ENCODE measurements at places on chromosomes 16 and 17.

DNA sequence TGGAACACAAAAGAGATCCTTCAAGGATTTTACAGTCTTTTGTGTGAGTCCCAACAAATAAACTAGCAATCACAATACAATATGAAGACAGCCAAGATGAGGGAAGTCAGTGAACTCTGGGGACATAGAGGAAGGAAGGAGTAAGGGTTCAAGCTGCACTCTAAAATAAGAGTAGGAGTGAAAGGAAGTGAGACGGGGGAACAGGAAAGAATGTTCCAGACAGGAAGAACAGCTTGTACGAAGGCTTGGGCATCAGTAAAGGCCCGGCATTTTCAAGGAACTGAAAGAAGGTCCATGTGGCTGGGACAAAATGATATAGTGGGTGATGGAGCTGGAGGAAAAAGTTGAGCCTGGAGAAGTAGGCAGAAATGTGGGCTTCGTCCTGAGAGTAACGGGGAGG lies 4.5 kb downstream of the CCL17 start:
- no peak for DNase-seq

DNA sequence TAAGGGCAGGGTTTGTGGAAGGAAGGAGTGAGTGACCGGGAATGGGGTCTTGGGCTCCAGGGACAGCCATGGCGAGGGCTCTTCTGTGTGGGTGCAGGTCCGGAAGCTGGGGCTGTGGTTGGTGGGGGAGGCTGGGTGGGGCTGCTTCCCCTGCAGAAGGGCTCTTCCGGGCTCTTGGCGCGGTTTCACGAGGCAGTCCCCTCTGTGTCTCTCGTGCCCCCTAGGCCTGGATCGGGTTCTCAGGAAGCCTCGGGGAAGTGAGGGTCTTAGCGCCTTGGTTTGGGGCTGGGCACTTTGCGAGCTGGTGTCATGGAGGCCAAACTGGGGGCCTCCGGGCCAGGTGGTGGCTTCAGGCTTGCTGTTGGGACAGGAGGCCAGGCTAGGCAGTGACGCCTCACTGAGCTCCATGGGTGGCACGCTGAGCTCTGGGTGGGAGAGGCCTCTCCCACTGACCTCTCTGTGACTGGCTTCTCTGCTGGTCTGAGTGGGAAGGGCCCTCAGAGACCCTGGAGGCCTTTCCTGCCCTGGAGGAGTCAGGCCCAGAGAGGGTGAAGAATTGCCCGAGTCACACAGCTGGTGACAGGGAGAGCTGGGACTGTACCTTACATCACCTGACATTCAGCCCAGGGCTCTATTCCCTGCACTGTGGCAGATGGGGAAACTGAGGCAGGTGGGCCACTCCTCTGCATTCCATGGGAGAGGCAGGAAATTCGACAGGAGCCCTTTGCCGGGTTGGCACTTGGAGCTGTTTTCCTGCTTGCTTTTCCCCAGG lies 8.2 kb downstream of the ADCY7 start:
- no peak for DNase-seq

DNA sequence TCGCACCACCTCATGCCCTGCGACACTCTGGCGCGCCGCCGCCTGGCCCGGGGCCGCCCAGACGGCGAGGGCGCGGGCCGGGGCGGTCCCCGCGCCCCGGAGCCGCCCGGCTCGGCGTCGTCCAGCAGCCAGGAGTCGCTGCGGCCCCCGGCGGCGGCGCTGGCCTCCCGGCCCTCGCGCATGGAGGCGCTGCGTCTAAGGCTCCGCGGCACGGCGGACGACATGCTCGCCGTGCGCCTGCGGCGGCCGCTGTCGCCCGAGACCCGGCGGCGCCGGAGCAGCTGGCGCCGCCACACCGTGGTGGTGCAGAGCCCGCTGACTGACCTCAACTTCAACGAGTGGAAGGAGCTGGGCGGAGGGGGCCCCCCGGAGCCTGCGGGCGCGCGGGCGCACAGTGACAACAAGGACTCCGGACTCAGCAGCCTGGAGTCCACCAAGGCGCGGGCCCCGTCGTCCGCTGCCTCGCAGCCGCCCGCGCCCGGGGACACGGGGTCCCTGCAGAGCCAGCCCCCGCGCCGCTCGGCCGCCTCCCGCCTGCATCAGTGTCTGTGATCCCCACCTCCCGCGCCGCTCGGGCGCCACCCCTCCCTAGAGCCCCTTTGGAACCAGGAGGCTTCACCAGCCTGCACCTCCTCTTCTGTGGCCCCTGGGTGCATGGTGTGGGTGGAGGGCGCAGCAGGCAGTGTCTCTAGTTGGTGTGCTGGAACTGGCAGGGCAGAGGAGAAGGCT lies 82.3 kb downstream of the ARHGAP23 start:
- no peak for DNase-seq

- no peak for DNase-seq
Observed at GRCh38 chr16:19135896-19136438, 22.2 kb downstream of the ITPRIPL2 start.

GRCh38 chr16:27109666-27110523 lies 43.2 kb downstream of the C16orf82 start:
- no peak for DNase-seq

DNA sequence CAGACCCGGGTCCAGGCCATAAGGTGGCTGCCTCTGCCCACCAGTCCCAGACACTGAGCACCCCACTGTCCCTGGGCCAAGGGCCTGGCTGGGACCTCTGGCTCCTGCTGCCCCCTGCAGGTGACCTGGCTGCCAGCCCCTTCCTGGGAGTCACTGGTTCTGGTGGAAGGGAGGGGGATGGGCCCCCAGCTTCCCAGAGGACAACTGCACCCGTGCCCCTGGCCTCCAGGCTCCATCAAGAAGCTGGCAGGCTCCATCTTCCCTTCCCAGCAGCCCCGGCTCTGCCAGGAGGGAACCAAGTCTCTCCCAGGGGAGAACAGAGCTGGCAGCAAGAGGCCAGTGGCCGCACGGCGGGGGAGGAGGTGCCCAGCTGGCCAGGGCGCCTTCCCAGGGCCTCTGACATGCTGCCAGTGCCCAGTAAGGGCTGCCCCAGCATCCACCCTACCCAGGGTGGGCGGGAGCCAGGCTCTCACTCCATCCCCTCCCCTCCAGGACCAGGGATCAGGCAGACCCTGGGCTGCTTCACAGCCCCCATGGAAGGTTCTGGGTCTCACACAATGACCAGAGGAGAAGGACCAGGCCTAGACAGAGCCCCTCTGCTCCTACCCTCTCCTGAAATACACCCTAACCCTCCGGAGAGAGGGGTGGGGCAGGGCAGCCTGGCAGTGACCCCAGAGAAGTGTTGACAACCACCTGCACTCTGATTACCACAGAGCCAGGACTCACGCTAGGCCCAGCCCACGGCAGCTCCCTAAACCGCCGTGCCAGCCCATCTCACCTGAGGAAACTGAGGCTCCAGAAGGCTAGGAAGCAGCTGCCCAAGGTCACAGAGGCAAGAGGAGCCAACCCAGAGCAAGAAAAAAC lies 3.6 kb downstream of the CLUH start:
- no peak for DNase-seq

DNA sequence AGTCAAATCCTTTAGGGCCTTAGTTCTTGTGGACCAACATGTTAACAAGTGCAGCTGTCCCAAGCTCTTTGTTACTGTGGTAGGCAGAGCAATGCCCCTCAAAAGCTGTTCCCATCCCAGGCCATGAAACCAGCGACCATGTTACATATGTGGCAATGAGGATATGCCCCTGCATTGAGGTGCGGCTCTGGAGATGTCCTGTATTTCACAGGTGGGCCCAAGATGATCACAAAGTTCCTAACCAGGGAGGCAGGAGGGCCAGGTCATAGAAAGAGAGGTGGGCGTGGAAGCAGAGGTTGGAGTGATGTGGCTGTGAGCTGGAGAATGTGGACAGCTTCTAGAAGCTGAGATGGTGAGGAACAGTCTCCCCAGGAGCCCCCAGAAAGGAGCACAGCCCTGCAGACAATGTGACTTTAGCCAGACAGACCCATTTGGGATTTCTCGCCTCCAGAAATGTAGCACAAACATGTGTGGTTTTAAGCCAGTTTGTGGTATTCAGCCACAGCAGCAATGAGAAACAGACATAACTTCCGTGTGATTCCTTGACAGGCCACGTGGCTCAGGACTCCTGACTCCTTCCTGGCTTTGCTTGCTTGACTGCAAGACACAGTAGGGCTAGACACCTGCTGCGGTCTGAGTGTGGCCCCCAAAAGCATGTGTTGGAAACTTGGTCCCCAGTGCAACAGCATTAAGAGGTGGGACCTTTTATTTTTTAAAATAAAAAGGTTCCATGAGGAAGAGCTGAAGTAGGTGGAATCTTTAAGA lies 778.3 kb downstream of the KCNJ18 start:
- DNase-seq: no peak

DNA sequence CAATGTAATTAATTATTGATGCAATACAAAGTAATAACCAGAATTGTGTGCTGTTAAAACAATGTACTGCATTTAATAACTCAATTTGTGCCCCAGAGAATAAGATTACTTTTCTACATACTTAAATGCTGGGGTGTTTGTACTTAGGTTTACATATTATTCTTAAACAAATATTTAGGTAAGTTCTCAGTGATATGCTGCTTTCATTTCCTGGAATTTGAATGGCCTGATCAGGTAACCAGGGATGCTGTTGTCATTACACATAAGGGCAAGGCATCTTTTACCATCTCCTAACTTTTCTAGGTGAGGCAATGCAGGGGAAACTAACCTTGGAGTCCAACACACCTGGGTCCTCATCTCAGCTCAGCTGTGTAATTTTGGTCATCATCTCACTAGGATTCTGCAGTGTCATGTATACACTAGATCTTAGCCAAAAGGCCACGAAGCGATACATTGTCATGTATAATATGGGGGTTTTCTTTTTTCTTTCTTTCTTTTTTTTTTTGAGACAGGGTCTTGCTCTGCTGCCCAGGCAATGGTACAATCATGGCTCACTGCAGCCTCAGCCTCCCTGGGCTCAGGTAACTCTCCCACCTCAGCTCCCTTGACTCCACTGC lies 45.2 kb downstream of the MYO1D start:
- no peak for DNase-seq

DNA sequence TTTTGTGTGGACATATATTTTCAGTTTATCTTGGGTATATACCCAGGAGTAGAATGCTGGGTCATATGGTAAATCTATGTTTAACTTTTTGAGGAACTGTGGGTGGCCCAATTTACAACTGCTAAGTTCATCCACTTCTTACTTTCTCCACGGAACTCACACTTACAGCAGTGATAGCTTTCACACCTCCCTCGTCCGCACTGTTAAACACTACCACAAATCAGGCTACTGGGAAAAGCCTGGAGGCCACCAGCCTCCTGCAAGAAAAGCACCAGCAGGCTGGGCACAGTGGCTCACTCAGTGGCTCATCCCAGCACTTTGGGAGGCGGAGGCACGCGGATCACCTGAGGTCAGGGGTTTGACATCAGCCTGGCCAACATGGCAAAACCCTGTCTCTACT lies 14.7 kb upstream of the ZG16 start:
- DNase-seq: no peak

DNA sequence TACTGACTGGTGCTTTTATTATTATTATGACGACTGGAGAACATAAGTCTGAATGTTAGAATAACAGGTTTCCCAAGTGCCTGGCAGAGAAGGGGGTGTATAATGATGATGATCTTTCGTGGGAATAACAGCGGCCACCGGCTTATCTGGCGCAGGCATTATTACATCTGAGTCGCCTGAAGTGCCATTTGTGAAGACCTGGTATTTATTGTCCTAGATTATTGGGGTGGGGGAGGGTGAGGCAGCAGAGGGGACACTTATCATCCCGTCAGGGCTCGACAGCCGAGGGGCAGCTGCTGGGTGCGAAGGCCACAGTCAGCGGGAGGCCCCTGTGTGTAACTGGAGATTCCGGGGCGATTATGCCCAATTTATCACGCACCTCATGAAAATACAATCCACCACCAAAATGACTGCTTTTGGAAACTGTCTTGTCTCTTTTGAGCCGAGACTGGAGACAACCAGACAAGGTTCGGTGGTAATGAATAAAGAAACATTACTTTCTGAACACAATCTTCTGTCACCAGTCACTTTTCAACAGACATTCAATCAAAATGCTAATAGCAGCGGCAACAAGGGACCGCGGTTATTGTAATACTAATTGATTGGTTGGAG lies 199.3 kb downstream of the CCDC182 start:
- DNase-seq: no peak

DNA sequence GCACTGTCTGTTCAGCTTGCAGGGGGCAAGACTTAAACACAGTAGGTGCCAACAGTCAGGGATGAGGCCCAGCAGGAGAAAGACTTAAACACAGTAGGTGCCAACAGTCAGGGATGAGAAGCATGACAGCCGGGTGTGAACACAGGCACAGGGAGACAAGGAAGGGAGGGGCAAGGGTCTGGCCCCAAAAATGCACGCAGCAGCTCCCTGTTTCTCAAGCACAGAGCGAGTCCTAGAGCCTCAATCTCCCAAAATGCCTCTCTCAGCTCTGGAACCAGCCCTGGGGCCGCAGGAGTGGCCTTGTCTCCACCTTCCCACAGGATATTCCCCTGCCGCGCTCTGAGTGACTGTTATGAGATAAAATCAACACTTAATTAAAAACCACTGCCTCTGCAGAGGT lies 66.4 kb downstream of the DYNLRB2 start:
- DNase-seq: no peak

DNA sequence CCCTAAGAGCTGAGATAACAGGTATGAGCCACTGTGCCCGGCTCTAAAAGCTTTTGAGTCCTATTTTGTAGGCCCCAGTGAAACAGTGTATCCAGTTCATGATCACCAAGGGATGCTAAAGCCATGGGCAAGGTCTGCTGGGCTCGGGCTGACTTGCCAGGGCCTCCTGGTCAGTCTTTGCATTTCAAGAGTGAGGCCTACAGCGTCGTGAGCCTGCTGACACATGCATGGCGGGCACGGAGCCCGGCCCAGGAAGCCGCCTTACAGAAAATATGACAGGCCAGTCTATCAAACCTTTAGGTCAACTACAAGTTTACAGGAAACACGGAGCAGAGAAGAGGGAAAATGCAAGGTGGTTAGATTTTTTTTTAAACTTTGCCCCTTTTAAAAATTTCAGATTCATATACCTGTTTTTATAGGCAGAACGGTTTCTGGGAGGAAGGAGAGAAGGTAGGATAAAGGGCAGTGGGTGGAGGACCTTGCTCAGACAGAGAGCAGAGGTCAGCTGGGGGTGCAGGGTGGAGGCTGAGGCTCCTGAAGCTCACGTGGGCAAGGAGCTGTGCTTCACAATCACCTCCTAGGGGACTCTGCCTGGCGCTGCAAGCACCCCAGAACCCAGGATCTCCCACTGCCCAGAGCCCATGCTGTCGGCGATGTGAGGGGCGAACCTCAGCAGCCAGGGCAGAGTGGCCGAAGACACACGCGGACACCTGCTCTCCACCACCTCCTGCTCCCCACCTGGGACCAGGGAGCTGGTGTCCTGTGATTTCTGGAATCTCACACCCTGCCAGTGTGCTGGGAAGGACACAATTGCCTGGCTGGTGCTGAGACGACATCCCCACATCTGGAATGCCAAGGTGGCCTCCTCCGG lies 21.3 kb downstream of the C16orf95 start:
- DNase-seq: no peak

DNA sequence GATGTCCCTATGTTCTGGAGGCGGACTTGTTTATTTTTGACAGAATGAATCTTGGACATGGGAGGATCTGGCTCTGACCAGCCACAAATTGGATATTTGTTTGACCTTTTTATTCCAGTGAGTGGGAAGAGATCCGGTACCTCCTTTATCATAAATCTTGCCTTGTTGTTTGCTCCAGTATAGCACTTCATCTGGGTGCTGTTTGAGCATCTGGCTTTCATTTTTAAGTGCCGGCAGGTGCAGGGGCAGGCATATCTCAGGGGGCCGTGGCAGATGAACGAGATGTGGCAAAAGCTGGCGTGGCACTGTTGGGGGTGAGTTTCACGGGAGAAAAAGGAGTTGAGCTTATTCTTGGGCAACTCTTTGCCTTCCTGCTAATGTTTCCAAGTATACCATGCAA lies 37.8 kb downstream of the MSI2 start:
- no peak for DNase-seq
